ENCODE measurements at places on chromosomes 3 and 15.

- DNase-seq: no peak
Measured at GRCh38 chr3:168796339-168796738, 700.6 kb upstream of the GOLIM4 start.

DNA sequence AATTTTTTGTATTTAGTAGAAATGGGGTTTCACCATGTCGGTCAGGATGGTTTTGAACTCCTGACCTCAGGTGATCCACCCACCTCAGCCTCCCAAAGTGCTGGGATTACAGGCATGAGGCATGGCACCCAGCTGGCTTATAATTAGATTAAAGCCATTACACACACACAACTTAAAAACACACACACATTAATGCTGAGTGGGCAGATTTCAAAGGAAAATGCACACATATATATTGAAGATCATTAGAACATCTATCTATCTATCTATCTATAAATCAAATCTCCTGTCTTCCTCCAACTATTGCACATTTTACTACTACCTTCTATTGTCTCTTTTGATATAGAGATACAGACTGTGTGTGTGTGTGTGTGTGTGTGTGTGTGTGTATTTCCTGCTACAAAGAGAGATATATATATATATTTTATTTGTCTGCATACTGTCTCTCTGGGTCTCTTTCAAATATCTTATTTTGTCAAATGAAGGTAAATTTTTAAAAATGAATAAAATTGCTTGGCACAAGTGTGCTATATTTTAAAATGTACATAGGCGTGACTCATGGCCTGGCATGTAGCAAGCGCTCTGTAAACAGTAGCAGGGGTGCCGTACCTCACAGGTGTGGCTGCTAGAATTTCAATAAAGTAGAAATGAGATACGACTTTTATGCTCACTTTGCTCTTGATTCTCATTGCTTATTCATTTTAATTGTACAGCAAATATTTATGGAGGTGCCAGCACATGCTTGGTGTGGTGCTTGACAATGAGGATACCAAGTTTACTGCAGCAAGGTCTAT is 655.8 kb downstream of the AGBL1 start:
- DNase-seq: no peak

- DNase-seq: no peak
Measured at GRCh38 chr15:78162038-78162437, 12.9 kb downstream of the IDH3A start.

DNA sequence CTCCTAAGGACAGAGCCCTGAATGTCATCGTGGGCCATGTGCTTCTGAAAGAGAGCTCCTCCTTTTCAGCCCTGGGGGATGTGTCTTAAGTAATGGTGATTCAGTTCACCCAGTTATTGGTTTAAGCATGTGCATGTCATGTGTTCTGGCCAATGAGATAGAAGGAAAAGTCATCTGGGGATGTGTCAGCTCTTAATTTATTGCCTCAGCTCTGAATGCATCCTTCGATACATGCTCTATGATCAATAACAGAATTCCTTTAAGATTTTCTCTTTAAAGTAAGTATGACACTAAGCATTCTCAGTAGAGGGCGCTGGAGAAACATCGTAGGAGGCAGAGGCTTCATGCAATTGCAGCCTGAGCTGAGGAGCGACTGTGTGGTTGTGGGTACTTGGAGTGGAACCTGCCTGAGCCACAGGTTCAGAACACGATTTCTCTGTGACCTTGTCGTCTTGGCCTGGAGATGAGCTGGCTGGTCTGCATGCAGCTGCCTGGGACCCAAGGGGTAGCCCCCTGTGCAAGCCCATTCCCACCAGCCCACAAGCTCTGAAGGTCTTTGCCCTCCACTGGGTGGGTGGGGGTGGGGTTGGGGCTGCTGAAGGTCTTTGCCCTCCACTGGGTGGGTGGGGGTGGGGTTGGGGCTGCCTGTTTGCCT is 69.5 kb downstream of the C3orf38 start:
- peak; percentile 43 for DNase-seq

GRCh38 chr15:93362821-93363220 is 273.8 kb upstream of the RGMA start:
- DNase-seq: no peak

GRCh38 chr15:96783746-96784145 is 453.2 kb downstream of the NR2F2 start:
- DNase-seq: no peak

DNA sequence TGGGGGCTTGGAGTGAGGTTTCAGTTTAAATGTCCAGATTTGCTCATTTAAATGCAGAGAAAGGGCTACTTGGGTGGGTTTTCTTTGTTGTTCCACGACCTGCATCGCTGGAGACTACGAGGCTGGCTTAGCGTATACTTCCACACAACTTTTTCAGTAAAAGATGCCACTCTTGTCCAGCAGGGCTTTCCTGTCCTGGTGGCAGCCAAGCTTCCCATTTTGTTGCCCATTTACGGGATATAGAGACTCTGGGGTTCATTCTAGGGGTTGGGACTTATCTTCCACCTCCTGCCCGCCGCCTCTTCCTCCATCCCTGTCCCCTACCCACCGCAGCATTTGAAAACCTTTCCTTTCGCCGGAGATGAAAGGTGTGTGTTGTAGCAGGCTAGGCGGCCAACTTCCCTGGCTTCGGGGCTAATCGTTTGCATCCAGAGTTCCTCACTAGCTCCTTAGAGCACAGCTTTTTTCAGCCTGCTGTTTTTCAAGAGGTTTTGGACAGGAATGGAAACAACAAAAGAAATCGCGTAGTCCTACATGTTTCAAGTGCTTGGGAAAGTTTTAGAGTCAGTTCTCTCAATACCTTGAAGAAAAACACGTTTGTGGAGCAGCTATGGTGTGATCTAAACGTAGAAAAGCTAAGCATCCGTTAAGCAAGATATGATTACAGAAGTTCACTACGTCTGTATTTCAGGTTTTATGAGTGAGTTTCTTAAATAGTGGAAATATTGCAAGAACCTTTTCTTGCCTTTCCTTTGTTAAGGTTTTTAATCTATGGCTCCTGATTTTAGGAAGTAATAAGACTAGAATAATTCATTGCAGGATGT is 843 bp downstream of the CHRNA5 start:
- DNase-seq: peak; percentile 31

- no peak for DNase-seq
Measured at GRCh38 chr3:114809668-114810413, 337.2 kb downstream of the ZBTB20 start.

DNA sequence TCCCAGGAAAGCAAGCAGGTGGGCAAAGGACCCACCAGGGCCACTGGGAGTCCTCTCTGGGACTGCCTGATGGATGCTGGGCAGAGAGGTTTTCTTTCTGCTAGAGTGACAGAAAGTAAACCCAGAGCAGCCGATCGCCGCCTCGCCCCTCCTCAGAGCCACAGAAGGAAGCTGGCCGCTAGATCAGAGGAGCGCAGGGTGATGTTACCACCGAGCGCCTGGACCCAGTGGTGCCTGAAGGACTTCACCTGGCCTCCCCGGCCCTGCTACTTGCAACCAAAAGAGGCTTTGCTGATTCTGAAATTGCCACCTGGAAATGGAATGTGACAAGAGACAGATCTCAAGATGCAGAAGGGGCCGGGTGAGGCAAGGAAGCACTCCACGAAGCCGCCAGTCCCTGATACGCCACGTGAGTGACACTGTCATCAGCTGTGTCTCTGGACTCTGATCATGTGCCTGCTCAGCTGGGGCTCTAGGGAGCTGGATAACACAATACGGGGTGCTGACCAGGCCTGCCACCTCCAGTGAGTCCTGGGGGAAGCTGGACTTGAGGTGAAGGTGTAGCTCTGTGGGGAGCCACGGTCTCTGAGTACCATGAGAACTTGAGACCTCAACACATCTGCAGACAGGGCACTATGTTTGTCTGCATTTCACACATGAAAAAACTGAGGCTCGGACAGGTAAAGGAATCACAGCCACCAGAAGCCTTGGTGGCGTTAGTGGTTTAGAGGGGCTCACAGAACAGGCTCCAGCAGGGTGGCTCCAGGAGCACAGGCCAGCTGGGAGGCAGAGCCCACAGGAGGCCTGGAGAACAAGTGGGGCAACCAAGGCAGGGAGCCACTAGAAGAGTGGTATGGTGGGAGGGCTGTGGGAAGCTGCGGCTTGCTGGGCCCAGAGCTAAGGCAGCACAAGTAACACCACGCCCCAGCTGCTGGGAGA is 137.9 kb upstream of the PRR20G start:
- no peak for DNase-seq

DNA sequence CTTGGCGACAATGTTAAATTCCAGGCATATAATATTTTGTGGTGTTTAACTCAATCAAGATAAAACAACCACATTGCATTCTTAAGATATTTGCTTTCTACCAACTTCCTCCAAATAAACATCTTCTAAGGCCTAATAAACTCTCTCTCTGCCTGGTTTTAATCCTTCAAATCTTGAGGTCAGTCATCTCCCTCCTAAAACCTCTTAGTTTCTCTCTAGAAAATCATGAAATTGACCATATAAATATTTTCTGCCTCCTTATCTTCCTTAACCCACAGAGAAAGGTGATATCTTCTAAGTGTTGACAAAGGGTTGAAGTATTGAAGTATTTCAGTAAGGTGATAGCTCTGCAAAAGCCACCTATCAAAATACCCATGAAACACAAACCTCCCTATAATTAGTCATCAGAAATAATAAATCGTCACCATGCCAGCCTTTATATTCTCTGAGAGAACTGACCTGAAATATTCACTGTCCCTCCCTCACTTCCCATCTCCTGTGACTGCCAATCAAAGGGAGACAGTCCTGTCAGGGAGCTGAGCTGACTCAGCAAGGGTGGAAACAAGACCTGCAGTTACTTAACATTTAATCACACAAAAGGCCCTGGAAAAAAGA is 1261.1 kb downstream of the ROBO1 start:
- no peak for DNase-seq

DNA sequence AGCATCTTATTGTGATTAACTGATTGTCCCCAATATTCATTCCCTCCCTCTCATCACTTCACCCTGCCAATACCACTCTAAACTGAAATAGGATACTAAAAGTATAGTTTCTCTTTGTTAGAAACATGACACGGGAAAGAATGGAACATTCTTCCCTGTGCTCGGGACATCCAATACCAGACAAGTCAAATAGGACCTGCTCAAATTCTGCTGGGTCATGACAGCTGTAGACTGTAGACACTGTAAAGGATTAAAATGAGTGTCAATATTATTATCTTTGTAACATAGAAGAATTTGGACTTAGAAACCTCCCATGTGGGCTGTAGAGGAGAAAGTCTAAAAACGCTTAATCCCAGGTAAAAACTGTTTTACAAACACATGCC is 315.0 kb upstream of the NR2E3 start:
- DNase-seq: no peak

- no peak for DNase-seq
Measured at GRCh38 chr3:101936419-101937356, 87.4 kb downstream of the NFKBIZ start.

DNA sequence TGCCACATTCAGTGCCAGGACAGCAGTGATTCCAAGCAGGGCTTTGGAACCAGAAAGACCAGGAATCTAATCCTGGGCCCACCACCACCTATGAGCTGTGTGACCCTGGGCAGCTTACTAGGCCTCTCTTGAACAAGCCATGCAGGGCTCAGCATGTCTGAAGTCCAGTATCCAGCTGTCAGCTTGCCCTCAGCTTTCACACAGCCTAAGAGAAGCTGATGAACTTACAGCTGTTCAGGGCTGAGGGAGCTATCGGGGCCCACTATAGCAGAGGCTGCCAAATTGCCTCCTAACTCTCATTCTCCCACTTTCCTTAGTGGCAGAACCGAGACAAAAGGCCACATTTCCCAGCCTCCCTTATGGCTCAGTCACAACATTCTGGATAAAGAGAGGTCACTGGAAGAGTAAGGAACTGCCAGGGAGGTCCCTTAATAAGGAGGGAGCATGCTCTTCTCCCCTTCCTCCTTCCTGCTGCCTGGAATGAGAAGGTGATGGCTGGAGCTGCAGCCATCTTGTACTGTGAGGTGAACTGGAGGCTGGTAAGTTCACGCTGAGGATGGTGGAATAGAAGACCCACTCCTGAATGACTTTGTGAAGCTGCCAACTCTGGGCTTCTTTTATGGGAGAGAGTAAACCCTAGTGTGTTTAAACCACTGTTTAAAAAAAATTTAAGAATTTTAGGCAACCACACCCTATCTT is 34.5 kb downstream of the FEM1B start:
- no peak for DNase-seq

- DNase-seq: no peak
Measured at GRCh38 chr3:96319166-96319565, 495.2 kb upstream of the EPHA6 start.

Data from cerebellar cortex (tissue), 1 donor.